Activated CD4-positive, alpha-beta T cell treated with anti-CD3 and anti-CD28 coated beads, Interleukin-10, Interleukin-2, amounts not matched to agents 100 ng/mL and 50 ng/mL, durations not matched to agents 16 hours and 8 hours (primary cell): ENCODE measurements at places on chromosomes 7 and 10.

DNA sequence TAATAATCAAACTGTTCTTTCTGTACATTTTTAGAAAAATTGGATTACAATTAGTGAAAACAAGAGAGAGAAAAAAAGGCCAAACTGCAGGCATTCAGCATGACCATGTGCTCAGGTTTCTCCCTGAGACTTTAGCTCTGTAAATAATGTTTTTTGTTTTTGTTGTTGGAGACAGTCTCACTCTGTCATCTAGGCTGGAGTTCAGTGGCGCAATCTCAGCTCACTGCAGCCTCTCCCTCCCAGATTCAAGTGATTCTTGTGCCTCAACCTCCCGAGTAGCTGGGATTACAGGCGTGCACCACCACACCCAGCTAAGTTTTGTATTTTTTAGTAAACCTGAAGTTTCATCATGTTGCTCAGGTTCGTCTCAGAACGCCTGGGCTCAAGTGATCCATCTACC lies 23.0 kb downstream of the BZW2 start:
- DNase-seq: no peak

DNA sequence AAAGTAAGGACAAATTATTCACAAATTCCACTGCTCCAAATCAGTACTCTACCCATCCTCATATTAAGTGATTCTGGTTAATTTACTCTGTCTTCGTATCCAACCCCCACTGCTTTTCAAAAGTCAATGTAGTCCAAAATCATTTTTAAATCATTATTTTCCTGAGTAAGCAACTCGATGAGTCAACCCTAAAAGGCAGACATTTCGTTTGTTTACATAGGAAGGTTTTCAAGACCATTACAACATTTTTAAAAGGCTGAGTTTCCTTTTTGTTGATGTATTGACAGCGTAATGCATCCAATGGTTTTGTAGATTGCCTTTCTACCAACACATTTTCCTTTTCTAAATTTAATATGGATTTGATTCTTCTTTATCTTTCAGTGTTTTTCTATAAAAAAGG lies 523.0 kb upstream of the ANKRD30A start:
- no peak for DNase-seq

GRCh38 chr7:142066536-142066935 lies 45.0 kb upstream of the MGAM2 start:
- DNase-seq: no peak

DNA sequence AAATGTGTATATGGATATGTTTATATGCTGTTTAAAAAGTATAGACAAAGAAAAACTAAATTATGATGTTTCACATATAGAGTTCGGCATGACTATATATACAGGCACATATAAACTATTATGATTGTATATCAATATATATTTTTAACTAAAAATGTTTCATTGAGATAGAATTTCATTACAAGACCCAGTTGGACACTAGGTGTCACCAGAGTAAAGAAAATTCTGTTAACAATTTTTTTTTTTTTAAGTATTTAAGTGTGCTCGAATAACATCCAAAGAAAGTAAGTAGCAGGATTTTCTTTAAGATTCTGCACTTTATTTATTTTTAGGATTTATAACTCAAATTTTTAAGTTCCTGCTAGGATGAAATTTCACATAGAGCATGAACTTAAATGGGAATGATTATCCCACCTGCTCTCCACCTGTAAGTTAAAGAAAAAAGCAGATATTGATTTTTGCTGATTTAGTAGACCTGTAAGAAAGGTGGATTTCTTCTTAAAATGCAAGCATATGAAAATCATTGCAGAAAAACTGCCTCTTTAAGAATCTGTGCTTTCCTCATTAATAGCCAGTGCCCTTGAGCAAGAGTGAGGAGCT lies 961.5 kb downstream of the PCDH15 start:
- no peak for DNase-seq

DNA sequence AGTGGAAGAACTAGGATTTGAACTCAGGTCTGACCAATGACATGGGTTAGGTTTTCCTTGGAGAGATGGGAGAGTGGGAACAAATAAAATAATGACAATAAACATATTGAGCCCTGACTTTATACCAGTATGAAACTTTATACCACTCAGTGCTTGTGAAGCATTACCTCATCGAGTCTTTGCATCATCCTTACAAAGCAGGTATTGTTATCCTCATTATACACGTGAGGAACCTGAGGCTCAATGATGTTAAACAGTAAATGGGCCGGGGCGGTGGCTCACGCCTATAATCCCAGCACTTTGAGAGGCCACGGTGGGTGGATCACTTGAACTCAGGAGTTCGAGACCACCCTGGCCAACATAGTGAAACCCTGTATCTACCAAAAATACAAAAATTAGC lies 47.7 kb downstream of the HHEX start:
- DNase-seq: no peak

DNA sequence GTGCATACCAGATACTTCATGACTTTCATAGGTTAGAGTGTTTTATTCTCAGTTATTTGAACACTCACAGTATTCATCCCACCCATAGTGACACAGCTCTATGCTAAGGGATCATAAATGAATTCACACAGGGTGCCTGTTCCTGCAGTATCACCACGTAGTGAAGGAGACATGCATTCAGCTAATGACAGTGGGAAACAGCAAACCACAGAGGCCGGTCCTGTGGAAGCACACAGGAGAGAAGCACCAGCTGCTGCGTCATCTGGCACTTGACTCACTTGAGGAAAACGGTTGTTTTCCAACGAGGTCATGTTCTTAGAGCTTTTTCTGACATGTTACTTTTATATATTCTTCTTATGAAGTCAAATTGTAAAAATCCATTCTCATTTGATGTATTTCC lies 73.0 kb downstream of the UBE3C start:
- no peak for DNase-seq

DNA sequence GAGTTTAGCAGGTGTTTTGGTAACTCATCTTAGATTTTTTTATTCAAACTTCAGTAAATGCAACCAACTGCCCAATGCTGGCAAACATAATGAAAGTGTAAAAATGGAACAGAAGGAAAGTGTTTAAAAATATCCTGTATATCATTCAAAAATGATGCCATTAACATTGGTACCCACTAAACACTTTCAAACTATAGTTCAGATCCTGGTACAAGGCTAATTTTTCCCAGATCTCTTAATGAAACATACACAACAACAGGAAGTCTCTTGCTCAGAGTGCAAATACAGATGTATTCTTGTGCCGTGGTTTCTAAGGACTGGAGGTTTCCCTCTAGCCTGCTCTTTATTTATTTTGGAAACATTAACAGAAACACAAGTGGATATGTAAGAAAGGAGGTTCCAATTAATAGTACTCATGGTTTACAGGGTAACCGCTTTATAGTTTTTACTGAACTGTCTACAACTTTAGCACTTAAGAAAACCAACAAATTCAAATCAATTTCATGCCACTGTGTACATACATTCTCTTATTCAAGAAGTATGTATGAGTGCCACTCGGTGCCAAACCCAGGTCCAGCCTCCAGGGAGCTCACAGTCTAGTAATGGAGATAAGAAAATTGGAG lies 176.0 kb upstream of the AKR1E2 start:
- no peak for DNase-seq

GRCh38 chr7:1940863-1941262 lies 270.8 kb downstream of the ELFN1 start:
- DNase-seq: no peak

GRCh38 chr10:94205396-94205831 lies 157.3 kb downstream of the NOC3L start:
- DNase-seq: no peak

DNA sequence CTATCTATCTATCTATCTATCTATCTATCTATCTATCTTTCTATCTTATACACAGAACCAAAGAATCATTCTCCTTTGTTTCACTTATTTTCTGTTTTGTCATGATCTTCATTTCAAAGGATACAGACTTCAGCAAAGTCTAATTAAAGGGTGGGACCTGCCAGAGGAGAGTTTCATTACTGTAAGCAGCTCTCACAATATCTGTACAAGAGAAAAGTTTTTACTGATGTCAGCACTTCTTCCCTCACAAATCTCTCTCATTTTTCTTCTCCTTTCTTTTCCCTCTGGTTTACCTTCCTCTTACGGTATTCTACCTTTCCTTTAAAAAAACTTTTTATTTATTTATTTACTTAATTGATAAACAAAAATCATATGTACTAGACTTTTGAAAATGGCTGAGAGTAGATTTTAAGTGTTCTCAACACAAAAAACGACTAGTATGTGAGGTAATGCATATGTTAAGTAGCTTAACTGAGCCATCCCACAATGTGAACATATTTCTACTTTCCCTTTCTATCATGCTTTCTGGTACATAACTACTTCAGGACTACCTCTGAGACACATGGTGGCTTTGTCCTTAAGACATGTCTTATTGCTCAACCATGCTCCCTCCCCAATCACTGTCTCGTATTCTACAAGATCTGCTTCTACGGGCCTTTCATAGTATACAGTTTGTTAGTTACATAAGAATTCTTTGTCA lies 699.3 kb downstream of the PHTF2 start:
- DNase-seq: no peak

DNA sequence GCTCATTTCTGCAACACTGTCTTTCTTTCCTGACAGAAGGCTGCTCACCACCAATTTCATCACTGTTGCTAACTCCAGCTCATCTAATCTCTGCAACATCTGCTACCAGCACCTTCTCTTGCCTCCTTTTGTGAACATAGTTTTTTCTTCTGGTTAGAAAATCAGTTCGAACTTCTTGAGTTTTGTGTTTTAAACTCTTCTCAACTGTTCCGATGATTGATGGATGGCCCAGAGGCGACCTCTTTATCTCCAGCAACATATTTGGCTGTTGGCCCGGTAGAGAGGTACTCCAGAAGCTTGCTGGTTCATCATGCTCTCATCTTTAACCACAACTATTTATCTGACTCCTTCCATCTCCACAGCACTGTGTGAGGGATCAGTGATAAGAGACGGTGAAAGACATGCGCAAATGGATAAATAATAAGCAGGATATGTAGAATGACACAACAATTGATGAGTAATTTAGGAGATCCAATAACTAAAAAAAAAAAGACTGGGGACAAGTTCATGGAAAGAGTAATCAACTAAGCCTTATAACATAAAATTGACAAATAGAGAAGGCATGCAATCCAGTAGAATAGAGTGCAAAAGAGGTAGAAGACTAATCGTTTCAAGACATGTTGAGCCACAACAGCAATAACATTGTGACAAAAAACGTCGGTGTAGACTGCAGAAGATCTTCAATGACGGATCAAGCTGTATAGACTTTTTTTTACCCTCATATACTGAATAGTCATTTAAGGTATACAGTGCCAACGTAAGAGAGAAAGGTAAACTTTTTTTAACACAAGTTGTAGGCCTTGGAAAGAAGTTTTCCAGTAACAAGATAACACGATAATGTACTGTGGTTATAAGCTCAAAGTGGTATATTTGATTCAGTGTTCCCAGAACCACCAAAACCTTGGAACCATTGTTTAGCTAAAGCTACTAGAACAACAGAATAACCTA lies 152.2 kb downstream of the CRPPA start:
- no peak for DNase-seq

DNA sequence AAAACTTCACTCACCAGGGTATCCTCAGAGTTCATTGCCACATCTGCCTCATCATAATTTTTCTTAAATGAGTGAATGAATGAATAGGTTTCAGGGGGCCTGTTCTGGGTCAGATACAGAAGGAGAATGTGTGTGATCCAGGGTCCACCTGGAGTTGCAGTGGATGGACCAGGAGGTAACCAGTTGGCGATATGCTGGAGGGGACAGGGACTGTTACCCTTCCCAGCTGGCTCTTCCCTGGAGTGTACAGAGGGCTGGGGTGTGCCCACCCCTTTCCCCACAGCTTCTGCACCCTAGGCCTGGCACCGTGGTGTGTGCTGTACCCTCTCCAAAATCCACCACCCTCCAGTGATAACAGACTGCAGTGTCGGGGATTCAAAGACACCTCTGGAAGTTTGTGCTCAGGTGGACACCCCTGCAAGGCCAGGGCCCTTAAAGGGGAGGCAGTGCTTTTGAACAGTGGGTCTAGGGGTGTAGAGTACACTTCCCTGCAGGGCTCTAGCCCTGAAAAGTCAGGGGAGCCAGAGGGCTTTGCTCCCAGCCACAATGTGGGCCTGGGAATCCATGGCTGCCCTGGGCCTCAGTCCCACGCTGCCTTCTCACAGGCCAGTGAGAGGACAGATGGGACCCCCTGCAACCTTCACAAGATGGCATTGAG lies 134.4 kb upstream of the UNC5B start:
- DNase-seq: no peak

GRCh38 chr10:68997211-68997610 lies 8.6 kb downstream of the KIFBP start:
- no peak for DNase-seq

- DNase-seq: no peak
Observed at GRCh38 chr7:122248472-122248871, 56.1 kb downstream of the FEZF1 start.

DNA sequence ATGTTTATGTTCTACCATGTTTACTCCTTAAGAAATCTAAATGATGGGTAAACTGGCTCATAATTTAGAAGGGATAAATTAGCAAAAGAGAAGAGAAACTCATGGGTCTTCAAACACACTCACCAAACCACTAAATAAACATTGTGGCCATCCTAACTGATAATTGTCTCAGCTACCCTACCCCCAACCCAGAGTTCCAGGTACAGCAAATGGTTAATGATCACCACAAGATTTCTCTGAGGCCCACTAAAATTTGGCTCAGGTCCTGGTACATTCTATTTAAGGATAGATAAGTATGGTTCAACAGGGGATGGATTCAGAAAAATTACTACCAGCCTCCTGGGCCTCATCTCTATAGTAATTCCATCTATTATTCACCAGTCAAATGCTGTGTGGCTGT lies 21.4 kb downstream of the SLC25A13 start:
- DNase-seq: no peak

DNA sequence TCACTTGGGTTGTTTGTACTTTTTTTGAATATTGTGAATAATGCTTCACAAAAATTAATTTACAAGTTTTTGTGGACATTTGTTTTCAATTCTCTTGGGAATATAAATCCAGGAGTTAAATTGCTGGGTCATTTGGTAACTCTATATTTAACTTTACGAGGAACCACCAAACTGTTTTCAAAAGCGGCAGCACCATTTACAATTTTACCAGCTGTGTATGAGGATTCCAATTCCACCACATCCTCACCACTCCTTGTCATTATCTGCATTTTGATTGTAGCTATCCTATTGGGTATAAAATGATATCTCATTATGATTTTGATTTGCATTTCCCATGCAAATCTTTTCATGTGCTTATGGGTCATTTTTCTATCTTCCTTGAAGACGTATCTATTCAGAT lies 4.0 kb upstream of the NUDT13 start:
- no peak for DNase-seq

- no peak for DNase-seq
Observed at GRCh38 chr10:59229441-59229840, 53.0 kb downstream of the PHYHIPL start.

DNA sequence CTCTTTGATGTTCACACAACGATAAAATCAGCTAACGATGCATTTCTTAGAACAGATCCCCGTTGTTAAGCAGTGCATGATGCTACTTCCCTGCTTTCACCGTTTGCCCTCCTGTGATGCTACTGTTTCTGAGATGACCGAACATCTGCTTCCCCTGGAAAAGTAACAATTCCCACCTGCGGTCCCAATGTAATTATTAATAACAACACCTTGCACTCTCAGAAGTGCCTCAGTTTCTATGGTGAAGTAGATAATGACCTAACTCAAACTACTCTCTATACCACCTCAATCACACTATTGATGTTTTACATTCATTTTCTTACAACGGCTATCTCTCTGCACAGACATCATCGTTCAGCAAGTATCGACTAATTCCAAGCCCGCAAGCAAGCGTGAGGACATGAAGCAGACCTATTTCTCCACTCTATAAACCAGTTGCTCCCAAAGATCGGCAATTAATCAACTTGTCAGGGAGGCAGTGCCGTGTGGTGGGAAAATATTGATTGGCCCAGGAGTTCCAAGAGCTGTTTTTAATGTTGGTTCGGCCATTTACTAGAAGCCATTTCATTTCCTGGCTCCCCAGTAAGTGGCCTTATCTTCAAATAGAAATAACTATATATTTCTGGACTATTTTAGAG lies 42.7 kb downstream of the FAM107B start:
- no peak for DNase-seq
